ENCODE measurements at places on chromosomes 12 and 14.

- DNase-seq: no peak
Observed at GRCh38 chr14:76424359-76424758, 48.4 kb downstream of the ESRRB start.

DNA sequence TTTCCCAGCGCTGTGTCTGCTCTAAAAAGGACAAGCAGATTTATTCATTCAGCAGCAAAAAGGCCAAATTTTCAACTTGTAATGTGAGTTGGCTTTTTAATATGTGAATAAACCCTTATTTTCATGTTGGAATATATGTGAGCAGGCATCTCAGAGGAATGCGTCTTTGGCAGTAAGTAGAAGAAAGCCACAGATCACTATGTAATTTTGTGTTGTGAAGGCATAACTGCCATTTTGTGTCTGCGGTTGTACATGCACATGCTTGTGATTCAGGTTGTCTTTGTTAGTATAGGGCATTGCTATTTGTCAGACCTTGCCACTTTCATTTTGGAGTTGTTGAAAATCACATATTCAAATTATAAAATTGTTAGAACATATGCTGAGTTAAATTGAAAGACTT is 398.8 kb upstream of the RGS6 start:
- no peak for DNase-seq

GRCh38 chr12:42756841-42757623 is 167.5 kb upstream of the PRICKLE1 start:
- no peak for DNase-seq

- DNase-seq: no peak
Observed at GRCh38 chr12:52347016-52347415, 20.3 kb downstream of the KRT85 start.
